Activated naive CD4-positive, alpha-beta T cell (primary cell): ENCODE measurements at places on chromosomes 6 and 20.

- no peak for DNase-seq
Observed at GRCh38 chr6:150202404-150202803, 59.6 kb downstream of the PPP1R14C start.

DNA sequence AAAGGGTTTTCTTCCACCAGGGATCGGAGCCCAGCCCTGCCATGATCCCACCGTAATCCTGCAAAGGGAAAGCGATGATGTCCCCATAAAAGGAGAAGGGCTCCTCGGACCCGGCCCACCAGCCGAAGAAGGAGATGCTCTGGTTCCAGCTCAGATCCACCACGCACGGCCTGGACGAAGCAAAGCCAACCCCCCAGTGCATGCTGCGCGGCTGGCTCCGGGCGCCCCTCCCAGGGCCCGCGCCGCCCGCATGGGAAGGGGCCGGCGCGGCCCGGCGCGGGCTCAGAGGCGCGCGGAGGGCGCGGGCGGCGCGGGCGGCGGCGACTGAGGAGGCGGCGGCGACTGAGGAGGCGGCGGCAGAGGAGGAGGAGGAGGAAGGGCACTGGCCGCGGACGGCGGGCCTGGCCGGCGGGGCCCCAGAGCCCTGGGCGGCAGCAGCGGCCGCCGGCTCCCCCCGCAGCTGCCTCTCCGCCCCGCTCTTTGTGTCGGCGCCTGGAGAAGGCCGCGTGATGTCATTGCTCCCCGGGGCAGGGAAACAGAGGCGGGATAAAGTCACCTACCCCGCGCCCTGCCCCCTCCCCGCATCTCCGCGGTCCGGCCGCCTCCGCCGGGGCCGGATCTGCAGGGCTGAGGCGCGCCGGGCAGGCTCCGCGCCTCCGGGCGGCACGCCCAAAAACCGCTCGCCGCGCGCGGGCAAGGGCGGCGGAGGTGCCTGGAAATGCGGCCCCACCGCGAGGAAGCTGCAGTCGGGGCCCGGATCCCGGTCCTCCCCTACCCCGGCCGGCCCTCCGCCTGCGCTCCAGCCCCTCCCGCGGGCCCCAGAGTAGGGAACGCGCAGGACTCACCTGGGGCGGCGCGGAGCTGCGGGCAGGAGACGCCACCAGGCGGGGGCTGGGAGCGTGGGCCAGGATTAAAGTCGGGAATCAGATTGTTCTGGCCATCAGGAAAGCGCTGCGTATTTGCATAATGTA is at the start of gene FAXC:
Gene FAXC, minus strand, starts transcription at position 504 of the 971 bp plus-strand sequence. Its CDS starts 302 bp downstream, at position 202.
- no peak for DNase-seq

GRCh38 chr6:76703786-76704185 is 631.3 kb upstream of the IMPG1 start:
- no peak for DNase-seq

GRCh38 chr6:3958255-3958654 is 109.1 kb downstream of the FAM50B start:
- DNase-seq: no peak

- DNase-seq: no peak
Observed at GRCh38 chr6:159904497-159904911, 13.7 kb downstream of the MAS1 start.

GRCh38 chr6:1164600-1164999 is 147.3 kb upstream of the FOXQ1 start:
- no peak for DNase-seq

- no peak for DNase-seq
Observed at GRCh38 chr6:168841609-168842278, 400.8 kb downstream of the SMOC2 start.

DNA sequence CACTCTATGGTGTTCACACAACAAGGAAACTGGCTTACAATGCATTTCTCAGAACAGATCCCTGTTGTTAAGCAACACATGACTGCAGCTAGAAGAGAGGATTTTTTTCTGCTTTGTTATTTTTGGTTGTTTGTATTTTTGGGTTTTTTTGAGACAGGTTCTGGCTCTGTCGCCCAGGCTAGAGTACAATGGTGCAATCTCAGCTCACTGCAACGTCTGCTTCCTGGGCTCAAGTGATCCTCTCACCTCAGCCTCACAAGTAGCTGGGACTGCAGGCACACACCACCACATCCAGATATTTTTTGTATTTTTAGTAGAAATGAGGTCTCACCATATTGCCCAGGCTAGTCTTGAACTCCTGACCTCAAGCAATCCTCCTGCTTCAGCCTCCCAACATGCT is 12.7 kb downstream of the CD24 start:
- no peak for DNase-seq

DNA sequence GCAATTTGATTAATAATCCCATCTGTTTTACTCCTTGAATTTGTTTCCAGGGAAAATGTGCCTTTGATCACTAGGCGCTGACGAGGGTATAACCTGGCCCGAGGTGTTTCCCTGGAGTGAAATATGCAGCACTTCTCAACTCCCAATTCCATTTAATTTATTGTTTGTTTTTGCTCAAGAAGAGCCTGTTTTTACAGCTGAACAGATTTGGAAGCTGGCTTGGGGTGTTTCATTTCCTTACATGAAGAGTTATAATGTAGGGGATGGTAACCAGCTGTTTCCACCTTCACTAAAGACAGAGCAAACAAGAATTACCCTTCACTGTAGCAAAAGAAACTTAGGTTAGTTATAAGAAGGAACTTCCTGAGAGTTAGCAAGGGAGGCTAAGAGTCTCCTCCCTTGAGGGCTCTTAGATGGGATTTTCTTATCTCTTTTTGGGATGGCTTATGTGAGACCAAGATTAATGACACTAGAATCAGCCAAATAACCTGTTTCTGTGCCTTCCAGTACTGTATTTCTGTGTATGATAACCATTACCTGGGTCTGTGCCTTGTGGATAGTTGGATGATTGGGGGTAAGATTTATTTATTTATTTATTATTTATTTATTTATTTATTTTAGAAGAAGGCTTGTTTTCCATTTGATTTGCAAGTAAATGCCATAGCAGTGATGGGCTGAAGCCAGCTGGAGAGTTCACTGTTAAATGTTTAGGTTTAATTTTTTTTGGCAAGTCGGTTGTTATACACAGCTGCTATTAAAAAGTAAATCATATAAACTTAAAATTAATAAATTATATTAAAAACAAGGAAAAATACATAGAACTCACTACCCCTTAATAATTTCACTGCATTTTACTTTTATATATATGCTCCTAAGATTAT is 162.2 kb upstream of the BMP2 start:
- DNase-seq: no peak

DNA sequence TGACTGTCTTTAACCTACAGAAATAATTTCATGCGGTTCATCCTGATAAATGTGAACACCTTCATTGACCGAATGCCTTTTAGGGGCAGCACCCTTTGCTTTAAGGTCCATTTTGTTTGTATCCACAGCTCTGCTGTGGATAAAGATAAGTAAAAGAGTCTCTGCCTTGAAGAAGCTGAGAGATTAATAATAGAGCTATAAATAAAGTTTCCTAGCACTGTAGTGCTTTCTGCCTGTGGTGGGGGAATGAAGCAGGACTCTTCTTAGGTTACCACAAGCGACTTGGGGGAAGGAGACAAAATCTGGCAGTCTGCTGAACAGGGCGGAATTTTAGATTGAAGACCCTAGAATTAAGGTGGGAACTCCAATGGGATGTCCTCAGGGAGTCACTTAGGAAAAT is 57.6 kb downstream of the EYA4 start:
- DNase-seq: no peak

DNA sequence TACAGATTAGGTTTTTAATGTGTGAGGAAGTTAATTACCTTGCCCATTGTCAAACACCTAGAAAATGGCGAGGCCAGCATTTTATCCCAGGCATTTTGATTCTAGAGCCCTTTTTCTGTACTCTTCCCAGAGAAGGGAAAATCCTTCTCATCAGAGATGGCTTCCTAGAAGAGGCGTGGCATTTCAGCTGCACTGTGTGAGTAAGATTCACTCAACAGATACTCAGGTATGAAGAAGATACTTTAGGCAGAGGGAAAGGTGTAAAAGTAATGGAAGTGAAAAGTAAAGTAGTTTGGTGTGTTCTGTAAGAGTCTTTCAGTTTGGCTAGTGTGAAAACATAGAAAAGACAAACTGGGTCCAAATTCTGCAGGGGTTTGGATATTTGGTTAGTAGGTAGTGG is 113.8 kb downstream of the MAP3K4 start:
- no peak for DNase-seq

GRCh38 chr6:16187176-16187575 is 51.2 kb upstream of the GMPR start:
- no peak for DNase-seq

DNA sequence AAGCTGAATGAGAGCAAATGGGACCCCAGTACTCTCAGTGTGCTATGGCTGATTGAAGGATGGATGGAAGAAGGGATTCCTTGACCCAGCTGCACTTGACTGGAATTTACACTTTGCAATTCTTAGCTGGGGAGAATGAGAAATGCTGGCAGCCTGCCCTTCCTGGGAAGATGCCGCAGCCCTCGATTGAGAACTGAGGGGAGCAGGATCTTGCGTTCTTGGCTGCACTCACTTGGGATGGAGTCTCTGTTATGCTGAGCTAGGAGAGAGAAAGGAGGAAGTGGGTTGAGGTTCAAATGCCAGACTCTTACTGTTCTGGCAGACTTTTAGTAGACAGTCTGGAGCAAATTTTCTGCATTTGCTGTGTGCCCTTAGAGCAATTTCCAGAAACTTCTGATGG is 221.2 kb downstream of the FNDC1 start:
- DNase-seq: no peak

DNA sequence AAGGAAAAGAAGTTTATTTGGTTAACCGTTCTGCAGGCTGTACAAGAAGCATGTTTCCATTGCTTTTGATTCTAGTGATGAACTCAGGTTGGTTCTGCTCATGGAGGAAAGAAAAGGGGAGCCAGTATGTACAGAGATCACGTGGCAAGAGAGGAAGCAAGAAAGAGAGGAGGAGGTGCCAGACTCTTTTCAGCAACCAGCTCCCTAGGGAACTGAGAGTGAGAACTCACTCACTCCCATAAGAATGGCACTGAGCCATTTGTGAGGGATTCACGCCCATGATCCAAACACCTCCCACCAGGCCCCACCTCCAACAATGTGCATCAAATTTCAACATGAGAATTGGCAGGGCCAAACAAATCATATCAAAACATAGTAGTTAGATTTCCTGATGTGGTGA is 649.1 kb downstream of the EPM2A start:
- no peak for DNase-seq

DNA sequence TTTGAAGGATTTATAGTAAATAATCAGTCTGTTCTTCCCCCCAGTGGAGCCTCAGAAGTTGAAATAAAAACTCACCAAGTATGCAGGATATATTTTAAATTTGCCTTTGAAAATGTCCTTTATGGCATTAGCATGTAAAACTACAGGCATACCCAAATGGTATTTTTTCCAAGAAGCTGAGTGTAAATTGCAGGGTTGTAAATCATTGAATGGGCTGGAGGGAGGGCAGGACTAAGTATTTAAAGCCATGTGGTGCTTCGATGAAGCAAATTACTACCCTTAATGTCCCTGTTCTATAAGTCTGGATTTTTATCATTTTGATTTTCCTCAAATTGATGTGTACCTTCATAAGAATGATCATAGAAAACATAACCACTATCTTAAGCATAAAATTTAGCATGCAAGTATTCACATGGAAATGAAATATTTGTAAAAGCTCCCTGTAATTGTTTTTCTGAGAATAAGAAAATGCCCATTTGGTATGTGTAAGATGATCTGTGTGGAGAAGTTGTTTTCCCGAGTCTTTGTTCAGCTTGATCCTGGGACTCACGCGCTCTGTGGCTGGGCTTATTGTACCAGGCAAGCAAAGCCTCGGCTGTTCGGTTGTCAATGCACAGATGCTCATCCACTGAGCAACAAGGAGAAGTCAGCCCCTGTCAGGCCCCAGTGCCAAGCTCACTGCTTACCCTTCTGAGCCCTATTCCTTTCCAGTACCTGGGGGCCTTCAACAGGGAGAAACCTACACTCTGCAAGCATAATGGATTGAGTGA is 66.7 kb downstream of the CD164 start:
- no peak for DNase-seq

DNA sequence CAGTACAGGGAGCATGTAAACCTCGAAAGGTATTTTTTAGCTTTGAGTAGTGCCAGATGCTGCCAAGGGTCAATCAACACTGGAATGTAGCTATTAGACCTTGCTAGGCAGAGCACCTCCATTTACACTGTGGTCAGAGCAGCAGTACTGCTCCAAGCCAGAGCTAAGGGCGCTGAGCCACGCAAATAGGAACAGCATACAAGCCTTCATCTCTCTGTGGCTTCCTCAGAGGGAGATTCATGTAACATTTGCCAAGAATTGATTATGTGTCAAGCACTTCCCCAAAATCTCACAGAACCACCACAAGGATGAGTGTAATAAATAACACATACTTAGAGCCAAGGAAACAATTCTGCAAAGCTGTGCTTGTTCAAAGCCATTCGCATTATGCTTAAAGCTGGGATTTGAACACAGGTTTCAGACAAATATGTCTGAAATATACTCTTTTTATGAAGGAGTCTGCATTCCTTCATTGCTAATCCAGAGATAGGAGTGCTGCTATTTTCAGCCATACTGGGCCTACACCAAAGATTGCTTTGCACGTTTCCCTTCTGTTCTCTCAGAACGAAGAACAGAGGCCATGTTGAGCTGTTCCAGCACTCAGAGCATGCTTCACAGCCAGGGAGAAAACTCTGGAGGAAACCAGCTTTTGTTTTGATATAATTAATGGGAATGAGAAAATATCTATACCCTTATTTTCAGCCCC is 97.7 kb downstream of the SLC16A10 start:
- no peak for DNase-seq

DNA sequence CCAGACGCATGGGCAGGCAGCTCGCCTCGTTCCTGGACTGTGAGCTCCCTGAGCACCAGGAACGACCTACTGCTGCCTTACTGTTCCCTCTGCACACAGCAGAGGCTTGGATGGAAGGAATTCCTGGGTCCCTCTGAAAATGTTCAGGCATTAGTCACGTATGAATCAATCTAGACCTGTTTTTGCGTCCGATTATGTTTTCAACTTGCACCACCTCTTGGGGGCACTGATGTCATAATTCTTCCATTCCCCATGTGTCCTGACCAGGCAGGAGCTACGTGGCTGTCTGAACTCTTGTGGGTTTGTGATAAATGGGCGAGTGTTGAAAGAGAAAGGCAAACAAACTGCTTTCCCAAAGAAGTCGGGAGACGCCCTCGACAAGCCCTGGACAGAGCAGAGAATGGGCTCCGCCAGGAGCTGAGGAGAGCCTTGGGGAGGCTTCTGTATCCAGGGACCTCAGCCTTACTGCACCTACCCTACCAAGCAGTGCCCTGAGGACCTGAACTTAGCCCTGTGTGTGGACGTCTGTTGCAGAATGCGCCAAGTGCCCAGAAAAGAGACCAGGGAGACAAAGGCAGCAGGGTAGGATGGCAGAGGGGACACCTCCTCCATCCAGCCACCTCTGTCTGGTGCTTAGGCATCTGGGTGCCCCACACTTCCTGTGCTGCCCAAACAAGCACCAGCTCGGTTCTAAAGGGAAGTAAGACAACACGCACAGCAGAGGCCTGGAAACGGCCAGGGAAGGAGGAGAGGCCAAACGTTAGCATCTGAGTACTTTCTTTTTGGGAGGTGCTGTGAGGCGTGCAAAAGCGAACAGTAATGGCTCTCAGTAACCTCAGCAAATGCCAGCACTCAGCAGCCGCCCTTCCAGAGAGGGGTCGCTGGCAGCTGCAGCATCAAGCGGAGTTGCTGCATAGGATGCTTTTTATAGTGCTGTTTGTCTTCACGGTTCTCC is 124.2 kb downstream of the LY86 start:
- DNase-seq: no peak
